ENCODE measurements at places on chromosomes 5 and 9.

DNA sequence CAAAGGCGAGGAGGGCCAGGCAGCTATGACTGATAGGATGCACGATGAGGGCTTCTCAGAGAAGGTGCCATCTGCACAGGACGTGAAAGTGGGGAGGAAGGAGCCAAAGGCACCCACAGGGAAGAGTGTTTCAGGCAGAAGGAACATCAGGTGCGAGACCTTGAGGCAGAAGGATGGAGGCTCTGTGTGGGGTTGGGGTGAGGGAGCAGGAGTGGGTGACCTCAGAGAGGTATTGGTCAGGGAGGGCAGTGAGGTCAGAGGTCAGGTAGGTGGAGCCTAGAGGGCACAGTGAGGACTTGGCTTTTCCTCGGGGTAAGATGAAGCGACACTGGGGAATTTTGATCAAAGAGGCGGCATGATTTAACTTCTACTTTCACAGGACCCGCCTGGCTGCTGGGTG lies 64.7 kb upstream of the XPA start:
- no peak for DNase-seq

DNA sequence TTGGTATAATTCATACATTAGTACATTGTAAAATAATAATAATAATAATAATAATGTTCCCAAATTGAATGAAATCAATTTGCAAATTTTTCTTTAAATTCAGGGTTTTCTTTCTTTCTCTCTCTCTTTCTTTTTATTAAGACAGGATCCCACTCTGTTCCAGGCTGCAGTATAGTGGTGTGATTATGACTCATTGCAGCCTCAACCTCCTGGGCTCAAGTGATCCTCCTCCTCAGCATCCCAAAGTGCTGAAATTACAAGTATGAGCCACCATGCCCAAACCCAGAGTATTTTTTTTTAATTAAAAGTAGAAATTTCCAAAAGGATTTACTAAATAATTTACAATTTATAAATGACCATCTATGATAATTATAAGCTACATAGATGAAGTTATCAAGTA lies 117.7 kb downstream of the HOMER1 start:
- no peak for DNase-seq

GRCh38 chr9:4796988-4797853 lies 4.5 kb downstream of the RCL1 start:
- DNase-seq: peak; percentile 14

DNA sequence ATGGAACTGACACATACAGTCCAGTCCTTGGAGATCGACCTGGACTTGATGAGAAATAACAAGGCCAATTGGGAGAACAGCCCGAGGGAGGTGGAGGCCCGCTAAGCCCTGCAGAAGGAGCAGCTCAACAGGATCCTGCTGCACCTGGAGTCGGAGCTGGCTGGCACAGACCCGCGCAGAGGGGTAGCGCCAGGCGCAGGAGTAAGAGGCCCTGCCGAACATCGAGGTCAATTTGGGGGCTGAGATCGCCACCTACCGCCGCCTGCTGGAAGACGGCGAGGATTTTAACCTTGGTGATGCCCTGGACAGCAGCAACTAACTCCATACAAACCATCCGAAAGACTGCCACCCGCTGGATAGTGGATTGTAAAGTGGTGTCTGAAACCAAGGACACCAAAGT lies 1610.1 kb upstream of the ACO1 start:
- DNase-seq: no peak

GRCh38 chr5:120052916-120053828 lies 410.9 kb upstream of the PRR16 start:
- no peak for DNase-seq
